ENCODE measurements at places on chromosomes 13 and 19.

DNA sequence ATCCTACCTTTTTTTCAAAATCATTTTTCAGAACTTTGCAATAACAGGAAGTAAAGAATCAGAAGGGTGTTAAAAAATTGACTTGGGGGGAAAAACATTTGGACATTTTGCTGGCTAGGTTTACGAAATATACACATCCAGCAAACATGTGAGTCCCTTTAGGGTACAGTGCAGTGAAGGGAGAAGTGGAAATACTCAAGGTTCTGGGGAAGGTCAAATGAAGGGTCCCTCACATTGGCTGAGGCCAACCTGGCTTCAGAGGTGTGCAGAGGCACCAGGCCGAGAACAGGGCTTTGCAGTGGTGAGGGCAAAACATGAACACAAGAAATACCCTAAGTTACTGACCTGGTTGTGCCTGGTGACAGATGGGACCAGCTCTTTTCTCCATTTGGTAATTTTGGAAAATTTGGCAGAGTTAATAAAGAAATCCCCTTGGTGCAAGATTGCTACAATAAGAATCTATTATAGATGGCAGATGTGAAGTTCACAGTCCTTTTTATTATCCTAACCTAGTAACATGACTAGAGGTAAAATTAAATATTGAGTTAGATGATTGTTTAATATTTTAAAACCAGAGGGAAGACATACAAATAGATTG, 1.5 kb upstream of the UPF3A start:
- DNase-seq, result no peak

GRCh38 chr13:62625214-62625881, 1209.7 kb upstream of the PCDH20 start:
- no peak for DNase-seq

- no peak for DNase-seq
Observed at GRCh38 chr13:57630661-57631595, 616 bp upstream of the PCDH17 start.

- DNase-seq, result no peak
Observed at GRCh38 chr13:96090240-96091101, 564 bp downstream of the HS6ST3 start.

GRCh38 chr13:98195054-98195791, 18.2 kb upstream of the RNF113B start:
- DNase-seq, result no peak
